ENCODE measurements at places on chromosomes 2 and 18.

- peaks cover 72% of the 10 kb centered on the region for H3K4me1 ChIP-seq
- H3K4me3 ChIP-seq = no peak overlapping the region
- no peak overlapping the region for H3K27ac ChIP-seq
Observed at GRCh38 chr2:101733257-101733993, 35.9 kb downstream of the MAP4K4 start.

DNA sequence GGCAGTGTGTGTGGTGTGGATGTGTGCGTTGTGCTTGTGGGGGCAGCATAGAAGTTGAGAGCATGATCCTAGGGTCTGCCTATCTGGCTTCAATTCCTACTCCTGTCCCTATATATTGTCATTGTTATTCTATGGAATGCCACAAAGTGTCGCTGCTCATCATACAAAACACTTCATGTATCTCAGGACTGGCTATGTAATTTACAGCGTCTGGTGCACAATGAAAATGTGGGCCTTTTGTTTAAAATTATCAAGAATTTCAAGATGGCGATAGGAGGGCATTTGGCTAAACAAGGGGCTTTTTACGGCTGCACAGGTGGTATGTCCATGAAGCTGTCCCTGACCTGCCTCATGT, 3.4 kb downstream of the SERPINB2 start:
- H3K27ac ChIP-seq = no peak overlapping the region
- H3K36me3 ChIP-seq = no peaks in the 10 kb centered on the region
- no peaks in the 10 kb centered on the region for H3K27me3 ChIP-seq
- DNase-seq = no peak

GRCh38 chr2:193929131-193929530, 1727.9 kb upstream of the SLC39A10 start:
- no peak overlapping the region for H3K27ac ChIP-seq
- no peaks in the 10 kb centered on the region for H3K4me1 ChIP-seq
- no peaks in the 10 kb centered on the region for H3K36me3 ChIP-seq
- DNase-seq = no peak
- no peaks in the 10 kb centered on the region for H3K27me3 ChIP-seq
- H3K4me3 ChIP-seq = no peak overlapping the region

- H3K4me3 ChIP-seq = no peak overlapping the region
- DNase-seq = no peak
- H3K4me1 ChIP-seq = no peaks in the 10 kb centered on the region
- no peak overlapping the region for H3K27ac ChIP-seq
- no peaks in the 10 kb centered on the region for H3K27me3 ChIP-seq
Observed at GRCh38 chr2:75587954-75588587, 27.3 kb upstream of the EVA1A start.

GRCh38 chr2:158731386-158731785, 63.7 kb upstream of the DAPL1 start:
- no peaks in the 10 kb centered on the region for H3K36me3 ChIP-seq
- H3K4me3 ChIP-seq = no peak overlapping the region
- H3K27me3 ChIP-seq = no peaks in the 10 kb centered on the region
- peaks cover 35% of the 10 kb centered on the region for H3K4me1 ChIP-seq
- H3K27ac ChIP-seq = no peak overlapping the region
- DNase-seq = no peak

GRCh38 chr2:62415019-62415431, 91.0 kb downstream of the TMEM17 start:
- peak overlapping the region; percentile 55 for H3K27ac ChIP-seq
- H3K4me1 ChIP-seq = peaks cover 16% of the 10 kb centered on the region
- DNase-seq = no peak

DNA sequence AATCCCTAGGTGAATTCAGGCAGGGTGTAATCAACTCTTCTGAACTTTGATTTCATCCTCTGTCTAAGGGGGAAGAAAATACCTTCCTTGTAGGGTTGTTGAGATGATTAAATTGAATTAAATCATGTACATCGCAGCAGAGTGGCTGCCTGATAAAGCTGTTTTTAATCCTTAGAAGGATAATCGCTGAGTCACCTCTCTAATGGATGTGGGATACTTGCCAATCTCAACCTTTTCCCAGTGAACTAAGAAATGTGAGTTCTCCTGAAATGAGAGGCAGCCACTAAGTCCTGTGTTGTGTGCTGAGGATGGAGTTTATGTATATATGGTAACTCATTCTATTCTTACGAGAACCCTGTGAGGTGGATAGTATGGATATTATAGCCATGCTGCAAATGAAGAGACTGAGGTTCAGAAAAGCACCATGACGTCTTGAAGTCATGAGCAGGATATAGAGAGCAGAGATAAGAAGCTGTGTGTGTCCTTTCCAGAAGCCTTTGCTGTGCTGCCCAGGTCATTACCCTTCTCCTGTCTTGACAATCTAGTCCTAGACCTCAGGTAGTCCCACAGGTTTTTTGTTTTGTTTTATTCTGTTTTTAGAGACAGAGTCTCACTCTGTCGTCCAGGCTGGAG, 93.3 kb downstream of the HNRNPLL start:
- DNase-seq = no peak
- H3K4me1 ChIP-seq = peaks cover 22% of the 10 kb centered on the region

- no peak overlapping the region for H3K4me3 ChIP-seq
- H3K27ac ChIP-seq = no peak overlapping the region
- no peaks in the 10 kb centered on the region for H3K4me1 ChIP-seq
- no peaks in the 10 kb centered on the region for H3K27me3 ChIP-seq
Observed at GRCh38 chr2:99615247-99615771, 125.5 kb upstream of the REV1 start.

DNA sequence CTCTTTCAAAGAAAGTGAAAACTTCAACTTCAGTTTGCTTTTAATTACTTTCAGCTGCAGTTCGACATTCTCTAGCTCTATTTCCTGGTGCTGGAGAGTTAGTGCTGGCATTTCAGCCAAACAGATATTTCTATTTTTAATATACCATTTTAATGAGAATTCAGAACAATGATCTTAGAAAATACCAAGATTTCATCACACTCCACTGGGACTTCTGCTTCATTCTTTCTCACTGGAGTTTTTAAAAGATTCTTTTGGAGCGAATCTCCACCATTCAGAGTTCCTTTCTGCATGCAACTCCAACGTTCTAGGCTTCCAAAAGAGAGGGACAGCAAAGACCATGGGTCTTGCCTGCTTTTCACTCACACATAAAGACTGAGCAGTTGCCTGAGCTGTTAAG, 94.2 kb downstream of the CABLES1 start:
- no peak overlapping the region for H3K4me3 ChIP-seq
- H3K27me3 ChIP-seq = no peaks in the 10 kb centered on the region
- no peak for DNase-seq
- H3K4me1 ChIP-seq = peaks cover 80% of the 10 kb centered on the region

DNA sequence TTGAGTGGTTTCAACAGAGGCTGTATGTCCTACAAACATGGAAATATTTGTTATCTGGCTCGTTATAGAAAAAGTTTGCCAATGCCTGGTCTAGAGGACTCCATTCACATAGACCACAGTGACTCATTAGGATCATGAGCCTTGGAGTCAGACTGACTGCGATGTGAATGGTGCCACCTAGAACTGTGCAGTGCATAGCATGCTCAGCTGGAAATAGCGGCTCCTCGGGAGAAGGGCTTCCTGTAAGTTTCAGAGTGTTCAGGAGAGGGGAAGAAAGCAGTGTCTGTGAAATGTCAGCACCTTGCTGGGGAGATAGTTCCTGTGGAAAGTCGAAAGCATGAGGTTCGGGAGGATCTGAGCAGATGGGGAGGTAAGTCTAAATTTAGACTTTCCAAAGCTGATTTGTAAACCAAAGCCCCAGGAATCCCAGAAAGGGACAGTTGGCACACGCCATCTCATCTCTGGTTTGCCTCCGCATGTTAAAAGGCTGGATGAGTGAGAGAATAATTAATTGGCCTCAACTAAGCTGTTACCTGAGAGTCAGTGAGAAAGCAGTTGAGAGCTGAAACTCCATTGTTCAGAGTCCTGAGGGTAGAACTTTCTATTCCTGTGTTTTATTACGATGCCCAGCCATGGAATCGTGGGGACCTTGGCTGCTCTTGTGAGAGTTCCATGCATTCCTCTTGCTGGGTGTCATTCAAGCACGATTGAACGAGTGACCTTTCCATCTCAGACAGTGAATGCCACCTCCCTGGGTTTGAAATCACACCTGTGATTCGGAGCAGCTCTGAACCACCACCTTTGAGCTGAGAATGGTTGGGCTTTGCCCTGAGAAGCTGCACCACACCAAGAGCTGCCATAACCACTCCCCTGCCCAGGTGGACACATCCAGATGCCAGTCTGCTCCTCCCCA, 99.5 kb downstream of the MAPK4 start:
- no peaks in the 10 kb centered on the region for H3K4me1 ChIP-seq
- no peak for DNase-seq
- H3K27me3 ChIP-seq = no peaks in the 10 kb centered on the region
- H3K36me3 ChIP-seq = no peaks in the 10 kb centered on the region
